ENCODE measurements at places on chromosomes 6 and 20.

- DNase-seq: no peak
These were observed 37.2 kb downstream of the CHMP4B start for GRCh38 chr20:33848391-33848790.

GRCh38 chr20:51500311-51500710 is 42.2 kb downstream of the NFATC2 start:
- no peak for DNase-seq

GRCh38 chr6:149934249-149935156 is 7.3 kb upstream of the ULBP2 start:
- peak; percentile 51 for DNase-seq

DNA sequence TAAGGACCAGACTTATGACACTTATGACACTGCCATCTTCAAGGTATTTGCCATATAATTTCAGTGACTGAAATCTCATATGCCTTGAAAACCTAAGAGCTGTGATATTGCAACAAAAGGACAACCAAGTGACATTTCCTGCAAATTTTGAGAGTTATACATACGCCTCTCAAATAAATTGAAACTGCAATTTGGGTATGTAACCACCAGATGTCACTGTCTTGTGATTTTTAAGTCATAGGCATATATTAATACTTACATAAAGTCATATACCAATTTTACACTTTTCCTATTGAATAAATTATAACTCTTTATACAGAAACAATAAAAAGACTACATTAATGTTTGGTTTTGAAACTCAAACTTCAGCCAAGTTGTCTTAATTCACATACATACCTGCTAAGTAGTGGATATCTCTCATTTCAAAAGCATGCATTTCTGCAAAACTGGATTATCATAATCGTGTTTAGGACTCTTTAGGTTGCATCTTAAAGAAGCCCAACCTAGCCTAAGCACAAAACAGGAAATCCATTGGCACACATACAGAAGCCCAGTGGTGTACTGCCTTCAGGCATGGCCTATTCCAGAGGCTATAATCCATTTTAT is 180.2 kb downstream of the PACRG start:
- DNase-seq: no peak

Measured in stimulated activated CD8-positive, alpha-beta memory T cell treated with anti-CD3 and anti-CD28 coated beads, Interleukin-7, amount 100 ng/mL, for 24 hours (primary cell).